ENCODE measurements at places on chromosomes 13 and 19.

GRCh38 chr13:97194479-97194878 lies 27.7 kb upstream of the MBNL2 start:
- DNase-seq = no peak

- no peak for DNase-seq
Measured at GRCh38 chr13:51419001-51419636, 33.7 kb downstream of the INTS6 start.

DNA sequence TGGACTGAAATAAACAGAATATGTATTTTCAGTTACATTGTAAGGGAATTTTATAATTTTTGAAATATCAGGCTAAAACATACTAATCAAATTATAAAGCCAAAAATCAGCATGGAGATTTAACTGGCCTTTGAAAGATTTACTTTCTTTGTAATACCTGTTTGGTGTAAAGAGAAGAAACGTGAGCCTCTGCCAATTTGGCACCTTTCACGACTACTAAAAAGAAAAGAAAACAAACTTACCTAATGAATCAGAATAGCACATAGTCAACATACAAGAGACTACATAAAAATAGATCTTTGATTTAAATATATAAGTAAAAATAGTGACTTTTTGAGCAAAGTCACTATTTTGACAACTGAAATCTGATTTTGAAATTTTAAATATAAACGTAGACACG lies 87.4 kb downstream of the RBM26 start:
- no peak for DNase-seq

DNA sequence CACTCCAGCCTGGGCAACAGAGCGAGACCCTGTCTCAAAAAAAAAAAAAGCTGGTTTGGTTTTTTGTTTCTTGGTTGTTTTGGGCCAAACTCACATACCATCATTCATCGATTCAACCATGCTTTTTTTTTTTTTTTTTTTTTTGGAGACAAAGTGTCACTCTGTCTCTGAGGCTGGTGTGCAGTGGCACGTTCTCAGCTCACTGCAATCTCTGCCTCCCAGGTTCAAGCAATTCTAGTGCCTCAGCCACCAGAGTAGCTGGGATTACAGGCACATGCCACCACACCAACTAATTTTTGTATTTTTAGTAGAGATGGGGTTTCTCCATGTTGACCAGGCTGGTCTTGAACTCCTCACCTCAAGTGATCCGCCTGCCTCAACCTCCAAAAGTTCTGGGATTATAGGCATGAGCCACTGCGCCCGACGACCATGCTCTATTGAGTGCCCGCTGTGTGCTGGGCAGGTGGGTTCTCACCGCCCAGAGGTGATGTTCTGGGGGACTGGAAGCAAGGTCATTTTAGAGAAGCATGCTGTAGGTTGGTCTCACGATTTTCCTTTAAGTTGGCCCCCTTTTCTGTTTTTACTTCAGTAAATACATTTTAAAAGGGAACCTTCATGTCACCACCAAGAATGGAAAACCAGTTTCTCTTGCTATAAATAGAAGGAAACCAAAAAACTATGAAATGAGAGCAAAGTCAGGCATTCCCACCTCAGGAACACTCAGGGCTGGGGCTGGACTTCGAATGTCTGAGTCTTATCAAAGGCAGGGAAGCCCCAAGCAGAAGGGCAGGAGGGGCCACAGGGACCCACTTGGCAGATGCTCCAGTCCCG lies 8.3 kb upstream of the JUND start:
- no peak for DNase-seq

- no peak for DNase-seq
Measured at GRCh38 chr19:51342631-51343569, 961 bp upstream of the VSIG10L start.

DNA sequence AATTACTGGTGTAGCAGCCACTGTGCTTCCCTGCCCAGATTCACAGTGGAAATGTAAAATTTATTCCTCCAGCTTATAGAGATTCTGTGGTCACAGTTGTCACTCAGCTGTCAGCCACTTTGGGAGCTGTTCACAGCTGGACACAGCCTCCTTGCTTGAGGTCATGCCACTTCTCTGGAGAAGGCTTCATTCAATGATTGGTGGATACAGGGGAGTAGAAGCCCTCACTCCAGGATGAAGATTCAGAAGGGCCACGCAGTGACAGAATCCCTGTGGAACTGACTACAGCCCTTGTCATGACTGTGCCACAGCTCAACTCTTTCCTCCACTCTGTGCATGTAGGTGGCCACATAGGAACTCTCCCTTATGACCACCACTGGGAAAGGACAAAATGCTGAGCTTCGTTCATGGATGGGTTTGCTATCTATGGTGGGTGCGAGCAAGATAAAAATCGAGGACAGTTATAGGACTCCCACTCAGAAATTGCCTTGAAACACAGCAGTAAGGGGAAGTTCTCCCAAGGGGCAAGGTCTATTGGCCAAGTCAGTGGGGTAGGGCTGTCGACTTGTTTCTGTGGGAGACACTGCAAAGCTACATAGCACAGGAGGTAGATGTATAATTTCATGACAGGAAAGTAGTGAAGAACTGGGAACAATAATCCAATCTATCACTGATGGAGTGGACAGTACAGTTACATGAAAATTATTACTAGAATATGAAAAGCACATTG lies 98.7 kb downstream of the CCNA1 start:
- no peak for DNase-seq

DNA sequence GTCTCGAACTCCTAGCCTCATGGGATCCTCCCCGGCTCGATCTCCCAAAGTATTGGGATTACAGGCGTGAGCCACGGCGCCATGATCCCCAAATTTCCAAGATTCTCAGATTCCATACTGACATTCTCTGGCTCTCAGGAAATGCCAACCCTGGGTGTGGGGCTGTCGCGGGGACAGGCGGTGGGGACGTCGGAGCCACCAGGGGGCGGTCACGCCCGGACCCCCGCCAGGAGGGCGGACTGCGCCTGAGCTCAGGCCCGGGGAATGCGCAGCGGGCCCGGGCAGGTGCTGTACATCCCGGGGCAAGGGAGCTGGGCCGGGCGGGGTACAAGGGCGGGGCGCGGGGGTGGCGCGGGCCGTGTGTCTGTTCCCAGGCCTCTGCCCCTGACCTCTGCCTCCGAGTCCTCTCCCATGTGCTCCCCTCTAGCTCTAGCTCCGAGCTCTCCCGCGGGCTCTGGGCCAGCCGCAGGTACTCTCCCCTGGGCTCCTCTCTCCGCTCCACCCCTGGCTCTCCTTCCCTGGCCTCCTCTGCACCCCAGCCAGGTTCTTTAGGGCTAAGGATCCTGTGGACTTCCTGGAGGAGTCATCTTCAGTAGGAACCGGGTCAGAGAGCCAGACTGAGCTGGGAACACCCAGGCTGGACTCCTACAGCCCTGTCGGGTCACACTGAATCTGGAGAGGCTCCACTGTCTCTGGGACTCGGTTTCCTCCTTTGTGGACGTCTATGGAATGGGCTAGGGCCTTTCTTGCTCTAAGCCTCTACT lies 2.4 kb downstream of the PPP1R13L start:
- DNase-seq = no peak

DNA sequence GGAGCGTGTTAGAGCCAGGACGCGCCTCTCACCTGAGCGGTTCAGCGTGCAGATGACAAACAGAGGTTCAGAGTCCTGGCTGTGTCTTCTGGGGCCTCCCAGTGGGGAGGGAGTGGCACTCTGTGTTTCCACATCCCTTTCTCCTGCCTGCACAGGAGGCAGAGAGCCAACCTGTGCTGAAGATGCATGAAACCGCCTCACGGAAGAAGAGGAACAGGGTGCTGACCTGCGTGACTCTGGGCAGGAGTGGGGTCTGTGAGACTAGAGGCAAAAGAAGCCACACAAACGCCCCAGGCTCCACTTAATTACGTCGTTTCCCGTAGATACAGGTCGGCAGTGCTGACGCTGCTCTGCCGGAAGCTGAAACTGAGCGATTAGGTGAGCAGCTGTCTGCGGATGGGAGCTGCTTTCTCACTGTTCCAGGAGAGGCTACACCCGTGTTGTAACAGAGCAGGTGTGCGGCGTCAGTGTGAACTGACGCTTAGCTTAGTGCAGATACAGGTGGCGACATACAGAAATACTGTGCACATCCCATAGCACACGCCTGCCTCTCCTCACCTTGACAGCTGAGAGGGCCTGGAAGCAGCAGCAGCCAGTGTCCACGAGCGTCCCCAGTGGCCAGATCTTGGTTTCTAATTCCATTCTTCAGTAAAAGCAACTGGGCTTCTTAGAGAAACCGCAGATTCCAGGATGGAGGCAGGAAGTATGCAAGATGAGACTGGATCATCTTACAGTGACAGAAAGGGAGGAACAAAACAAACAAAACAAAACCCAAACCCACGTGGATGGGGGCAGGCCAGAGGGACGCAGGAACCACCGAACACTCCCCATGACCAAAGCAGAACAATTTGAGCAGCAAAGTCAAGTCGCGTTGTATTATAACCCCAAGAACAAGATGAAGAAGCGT lies 37.7 kb upstream of the MCF2L start:
- DNase-seq = no peak

- no peak for DNase-seq
Measured at GRCh38 chr13:92681239-92681638, 545.4 kb upstream of the GPC6 start.

- DNase-seq = no peak
Measured at GRCh38 chr13:39803156-39803555, 147.7 kb downstream of the COG6 start.

DNA sequence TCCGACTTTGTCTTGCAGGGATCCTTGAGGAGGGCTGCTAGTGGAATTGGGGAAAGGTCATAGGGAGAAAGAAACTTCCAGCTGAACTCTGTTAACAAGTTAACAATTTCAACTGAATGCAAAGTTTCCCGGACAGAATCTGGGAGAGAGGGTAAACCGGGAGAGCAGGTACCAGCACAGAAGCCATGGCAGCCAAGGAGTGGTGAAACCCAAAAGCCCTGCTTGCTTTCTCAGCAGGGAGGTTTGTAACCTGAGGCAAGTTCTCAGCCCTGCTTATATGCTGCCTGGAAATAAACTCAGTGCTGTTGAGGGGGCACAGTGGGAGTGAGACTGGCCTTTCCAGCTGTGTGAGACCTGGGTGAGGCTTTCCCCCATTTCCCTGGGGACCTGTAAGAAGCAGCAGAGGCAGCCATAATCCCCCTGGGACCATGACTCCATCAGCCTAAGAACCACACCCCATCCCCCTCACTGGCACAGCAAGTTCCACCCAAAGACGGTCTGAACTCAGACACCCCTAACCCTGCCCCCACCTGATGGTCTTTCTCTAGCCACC lies 84.0 kb downstream of the SUCLA2 start:
- no peak for DNase-seq

DNA sequence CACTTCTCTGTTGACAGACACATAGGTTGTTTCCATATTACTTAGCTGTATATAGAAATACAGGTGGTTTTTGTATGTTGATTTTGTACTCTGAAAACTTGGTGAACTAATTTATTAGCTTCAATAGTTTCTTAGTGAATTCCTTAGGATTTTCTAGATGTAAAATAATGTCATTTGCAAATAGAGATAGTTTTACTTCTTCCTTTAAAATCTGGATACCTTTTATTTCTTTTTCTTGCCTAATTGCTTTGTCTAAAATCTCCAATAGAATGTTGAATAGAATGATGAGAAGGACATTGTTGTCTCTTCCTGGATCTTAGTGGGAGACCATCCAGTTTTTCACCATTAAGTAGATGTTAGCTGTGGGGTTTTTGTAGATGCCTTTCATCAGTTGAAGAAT lies 18.7 kb downstream of the RB1 start:
- DNase-seq = no peak

DNA sequence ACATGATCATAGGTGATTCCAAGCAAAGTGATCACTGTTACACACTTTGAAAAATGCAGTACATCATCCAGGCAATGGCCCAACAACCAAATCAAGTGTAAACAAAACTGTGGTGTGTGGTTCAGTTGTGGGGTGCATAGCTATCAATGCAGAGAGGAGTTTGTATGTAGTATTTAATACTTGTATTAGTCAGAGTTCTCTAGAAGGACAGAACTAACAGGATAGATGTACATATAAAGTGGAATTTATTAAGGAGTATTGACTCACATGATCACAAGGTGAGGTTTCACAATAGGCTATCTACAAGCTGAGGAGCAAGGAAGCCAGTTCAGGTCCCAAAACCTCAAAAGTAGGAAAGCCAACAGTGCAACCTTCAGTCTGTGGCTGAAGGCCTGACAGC lies 249.3 kb upstream of the HTR2A start:
- no peak for DNase-seq

GRCh38 chr19:55870736-55871135 lies 34.4 kb downstream of the NLRP4 start:
- no peak for DNase-seq

DNA sequence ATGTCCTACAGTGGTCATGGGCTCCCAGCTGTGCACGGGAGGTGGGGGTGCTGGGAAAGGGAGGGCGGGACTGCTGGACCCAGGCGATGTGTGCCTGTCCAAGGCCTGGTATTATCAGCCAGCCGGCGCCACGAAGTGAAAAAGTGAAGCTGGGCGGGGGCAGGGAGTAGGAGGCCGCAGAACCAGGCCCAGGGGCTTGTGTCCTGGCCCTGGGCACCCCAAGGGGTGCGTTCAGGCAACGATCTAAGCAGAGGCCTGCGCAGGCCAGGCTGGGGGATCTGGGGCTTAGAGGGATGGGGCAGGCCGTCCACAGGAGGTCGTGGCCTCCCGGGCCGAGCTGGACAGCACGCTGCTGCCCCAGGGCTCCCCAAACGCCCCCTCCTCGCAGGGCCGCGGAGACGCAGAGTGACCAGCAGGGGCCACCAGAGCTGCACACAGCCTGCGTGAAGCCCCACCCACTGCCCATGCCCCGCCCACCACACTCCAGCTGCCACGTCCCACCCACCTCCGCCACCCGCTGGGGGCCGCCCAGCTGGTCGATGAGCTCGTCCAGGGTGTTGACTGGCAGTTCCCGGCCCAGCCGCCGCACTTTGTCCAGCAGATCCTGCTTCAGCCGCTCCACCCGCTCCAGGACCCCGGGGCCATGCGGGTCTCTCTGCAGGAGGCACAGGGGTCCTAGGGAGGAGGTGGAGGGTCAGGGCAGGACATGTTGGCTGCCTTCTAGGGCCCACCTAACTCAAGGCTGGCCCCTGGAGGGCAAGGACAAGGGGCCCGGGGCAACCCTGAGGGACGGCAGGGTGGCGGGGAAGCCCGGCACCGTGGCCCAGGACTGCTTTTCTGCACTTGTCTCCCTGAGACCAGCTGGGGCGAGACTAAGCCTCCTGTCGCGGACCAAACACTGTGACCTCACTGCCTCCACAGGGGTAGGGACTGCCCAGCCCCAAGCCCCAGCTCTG lies 9.5 kb downstream of the GPX4 start:
- no peak for DNase-seq

Data from activated naive CD4-positive, alpha-beta T cell treated with anti-CD3 and anti-CD28 coated beads, Interleukin-2, amount 50 U/mL, for 72 hours (primary cell).